ENCODE measurements at places on chromosomes 16 and 17.

GRCh38 chr16:53042235-53042701 is 10.4 kb downstream of the CHD9NB start:
- DNase-seq, result no peak

- DNase-seq, result peak; percentile 64
Measured at GRCh38 chr16:11084484-11084875, 140.1 kb downstream of the CLEC16A start.

DNA sequence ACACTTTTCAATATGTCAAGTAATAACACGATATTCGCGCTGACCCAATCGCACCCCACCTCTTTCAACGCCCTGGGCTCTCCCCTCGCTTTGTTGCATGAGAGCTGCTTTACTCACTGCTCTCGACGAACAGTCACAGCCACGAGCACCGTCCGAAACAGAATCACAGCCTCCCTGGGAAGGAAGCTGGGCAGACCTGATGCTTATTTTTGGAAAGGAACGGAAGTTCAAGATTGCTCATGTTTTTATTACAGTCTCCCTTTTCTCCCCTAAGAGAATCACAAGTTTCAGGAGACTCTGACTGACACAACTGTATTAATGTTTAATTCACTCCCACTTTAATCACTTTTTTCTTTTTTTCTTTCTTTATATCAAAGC is 67.8 kb downstream of the ANKRD11 start:
- no peak for DNase-seq

- DNase-seq, result no peak
Measured at GRCh38 chr17:71516149-71516548, 604.7 kb upstream of the SOX9 start.

DNA sequence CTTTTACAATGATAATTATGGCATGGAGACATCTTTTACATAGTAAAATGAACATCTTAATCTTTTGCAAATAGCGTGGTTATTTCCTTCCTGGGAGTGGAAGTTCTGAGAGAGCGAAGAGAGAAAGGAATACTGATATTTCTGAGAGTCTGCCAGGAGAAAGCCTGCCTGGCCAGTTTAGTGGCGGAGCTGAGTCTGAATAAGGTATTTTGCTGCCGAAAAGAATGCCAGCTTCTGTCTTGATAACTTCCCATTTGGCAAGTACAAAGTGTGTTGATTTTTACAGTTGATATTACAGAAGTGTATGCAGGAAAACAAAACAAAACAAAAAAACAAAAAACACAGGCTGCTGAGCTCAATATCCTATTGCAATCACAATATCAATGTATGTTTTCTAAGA is 55.9 kb downstream of the KCNJ2 start:
- no peak for DNase-seq

- DNase-seq, result no peak
Measured at GRCh38 chr17:34993031-34993430, 12.7 kb downstream of the LIG3 start.

GRCh38 chr16:71727551-71728324 is 3.2 kb upstream of the PHLPP2 start:
- DNase-seq, result no peak

GRCh38 chr17:55533608-55534007 is 22.4 kb upstream of the SMIM36 start:
- peak; percentile 10 for DNase-seq

DNA sequence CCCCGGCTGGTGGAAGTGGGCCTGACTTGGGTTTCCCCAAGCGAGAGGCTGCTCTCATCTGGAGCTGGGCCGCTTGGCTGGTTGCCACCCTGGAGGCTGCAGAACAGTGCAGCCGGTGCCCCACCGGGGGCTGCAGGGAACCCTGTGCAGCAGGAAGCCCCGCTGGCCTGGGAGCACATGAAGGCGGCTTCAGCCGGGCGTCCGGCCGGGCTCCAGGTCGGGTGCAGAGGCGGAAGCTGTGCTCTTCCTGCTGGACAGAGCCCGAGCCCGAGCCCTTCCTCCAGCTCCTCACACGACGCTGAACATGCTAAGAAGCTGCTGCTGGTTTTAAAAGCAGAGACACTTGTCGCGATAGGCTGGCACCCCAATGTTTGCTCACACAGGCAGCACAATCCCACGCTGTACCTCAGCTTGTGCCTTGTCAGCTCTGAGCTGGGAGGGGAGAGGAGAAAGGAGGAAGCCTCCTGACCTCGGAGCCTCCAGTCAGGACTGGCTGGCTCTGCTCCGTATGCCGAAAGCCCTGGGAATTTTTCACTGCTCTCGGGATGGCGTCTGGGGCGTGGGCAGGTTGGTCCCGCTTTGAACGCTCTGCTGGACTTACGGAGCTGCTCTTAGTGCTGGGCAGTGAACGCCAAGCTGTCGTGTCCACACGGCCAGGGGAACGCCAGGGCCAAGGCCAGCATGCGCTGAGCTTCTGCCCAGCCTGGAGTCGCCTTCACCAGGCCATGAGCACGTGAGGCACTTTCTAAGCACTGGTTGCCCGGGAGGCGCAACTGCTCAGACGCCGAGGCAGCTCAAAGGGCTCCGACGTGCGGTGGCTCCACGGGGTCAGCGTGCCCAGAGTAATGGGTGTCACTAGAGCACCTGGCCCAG is 8.8 kb downstream of the CDK5R1 start:
- peak; percentile 29 for DNase-seq

DNA sequence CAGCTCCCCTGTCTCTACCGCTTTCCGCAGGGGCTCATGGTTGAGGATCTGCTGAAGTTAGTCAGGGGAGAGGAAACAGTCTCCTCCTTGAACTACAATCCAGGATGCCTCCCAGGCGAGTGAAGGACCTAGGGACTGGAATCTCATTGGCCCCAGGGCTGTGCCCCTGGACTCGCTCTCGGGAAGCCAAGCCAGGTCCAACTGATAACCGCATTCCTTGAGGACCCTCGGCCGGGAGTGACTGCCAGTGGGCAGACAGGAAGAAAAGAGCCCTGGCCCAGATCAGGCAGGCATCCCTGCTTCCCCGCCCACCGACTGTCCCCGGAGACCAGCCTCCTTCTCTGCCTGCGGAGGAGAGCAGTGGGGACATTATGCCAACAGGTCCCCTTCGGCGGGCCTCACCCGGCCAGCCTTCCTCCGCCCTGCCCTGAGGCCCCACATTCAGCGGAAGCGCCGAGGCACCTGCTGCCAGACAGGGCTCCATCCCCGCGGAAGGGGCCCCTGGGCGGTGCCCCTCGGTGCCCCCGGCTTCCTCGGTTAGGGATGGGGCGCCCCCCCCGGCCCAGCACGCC is 776 bp downstream of the LRRC75A start:
- DNase-seq, result no peak

- DNase-seq, result peak; percentile 100
Measured at GRCh38 chr16:58129097-58129936, at the start of gene CFAP20. CFAP20 (minus strand) TSS chr16:58129381; CDS start chr16:58129115, 266 bp downstream.

DNA sequence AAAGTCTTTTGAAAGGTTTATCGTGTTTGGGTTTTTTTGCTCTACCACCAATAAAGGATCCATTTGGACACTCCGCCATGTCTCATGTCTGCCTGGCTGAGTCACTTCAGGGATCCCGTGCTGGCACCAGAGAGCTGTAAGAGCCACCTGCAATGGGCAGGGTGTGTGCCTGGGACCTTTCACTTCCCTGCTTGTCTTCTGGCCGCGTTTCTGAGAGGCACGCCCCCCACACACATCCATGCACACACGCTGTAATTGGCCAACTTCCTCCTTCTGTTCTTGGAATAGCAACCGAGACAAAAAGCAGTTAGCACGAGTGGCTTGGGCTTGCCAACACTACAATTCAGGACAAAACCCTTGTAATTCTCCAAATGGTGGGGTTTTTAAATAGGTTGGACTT is 9.8 kb upstream of the SOST start:
- DNase-seq, result no peak

- DNase-seq, result no peak
Measured at GRCh38 chr16:80564394-80564793, 23.6 kb downstream of the DYNLRB2 start.

- DNase-seq, result no peak
Measured at GRCh38 chr17:27555339-27555738, 75.6 kb upstream of the LGALS9 start.

DNA sequence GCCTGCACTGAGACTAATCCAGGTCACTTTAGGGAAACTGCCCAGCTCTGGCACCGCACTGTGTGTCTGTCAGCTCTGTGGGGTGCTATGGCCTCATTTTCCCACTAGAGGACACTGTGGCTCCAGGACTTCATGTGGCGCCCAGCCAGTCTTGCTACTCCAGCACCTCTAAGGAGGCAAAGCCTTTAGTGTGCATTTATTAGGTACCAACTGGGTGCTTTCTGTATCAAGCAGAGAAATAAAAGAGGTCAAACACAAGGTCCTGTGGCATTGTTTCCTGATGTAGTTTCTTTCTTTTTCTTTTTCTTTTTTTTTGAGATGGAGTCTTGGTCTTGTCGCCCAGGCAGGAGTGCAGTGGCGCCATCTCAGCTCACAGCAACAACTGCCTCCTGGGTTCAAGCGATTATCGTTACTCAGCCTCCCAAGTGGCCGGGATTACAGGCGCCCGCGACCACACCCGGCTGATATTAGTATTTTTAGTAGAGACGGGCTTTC is 12.5 kb upstream of the RHBDL3 start:
- peak; percentile 74 for DNase-seq

GRCh38 chr16:78607465-78607864 is 508.0 kb downstream of the WWOX start:
- DNase-seq, result no peak

DNA sequence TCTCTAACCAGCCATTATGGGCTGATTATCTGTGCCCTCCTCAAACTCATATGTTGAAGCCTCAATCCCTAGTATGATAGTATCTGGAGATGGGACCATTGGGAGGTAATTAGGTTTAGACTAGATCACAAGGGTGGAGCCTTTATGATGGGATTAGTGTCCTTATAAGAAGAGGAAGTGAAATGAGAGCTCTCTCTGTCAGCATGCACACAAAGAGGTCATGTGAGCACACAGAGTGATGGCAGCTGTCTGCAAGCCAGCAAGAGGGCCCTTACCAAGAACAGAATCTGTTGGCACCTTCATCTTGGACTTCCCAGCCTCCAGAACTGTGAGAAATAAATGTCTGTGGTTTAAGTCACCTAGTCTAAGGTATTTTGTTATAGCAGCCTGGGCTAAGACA is 101.9 kb downstream of the PCTP start:
- no peak for DNase-seq

GRCh38 chr17:80492343-80493136 is 16.1 kb upstream of the NPTX1 start:
- DNase-seq, result no peak

GRCh38 chr17:13157656-13158055 is 139.8 kb upstream of the ELAC2 start:
- DNase-seq, result peak; percentile 16

DNA sequence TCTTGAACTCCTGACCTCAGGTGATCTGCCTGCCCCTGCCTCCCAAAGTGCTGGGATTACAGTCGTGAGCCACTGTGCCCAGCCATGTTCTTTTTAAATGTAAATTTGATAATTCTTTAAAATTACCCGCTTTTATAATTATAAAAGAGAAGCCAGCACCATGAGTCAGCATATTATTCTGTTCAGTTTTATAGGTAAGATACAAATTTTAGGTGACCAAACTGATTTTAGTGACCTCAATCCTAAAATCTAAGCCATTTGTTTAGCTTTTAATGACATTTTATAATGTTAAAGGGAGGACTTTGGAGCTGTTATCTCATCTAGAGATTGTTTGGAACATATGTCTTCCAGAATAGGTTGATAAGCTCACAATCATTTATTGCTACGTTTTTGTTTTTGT is 20.8 kb upstream of the PPM1E start:
- no peak for DNase-seq

DNA sequence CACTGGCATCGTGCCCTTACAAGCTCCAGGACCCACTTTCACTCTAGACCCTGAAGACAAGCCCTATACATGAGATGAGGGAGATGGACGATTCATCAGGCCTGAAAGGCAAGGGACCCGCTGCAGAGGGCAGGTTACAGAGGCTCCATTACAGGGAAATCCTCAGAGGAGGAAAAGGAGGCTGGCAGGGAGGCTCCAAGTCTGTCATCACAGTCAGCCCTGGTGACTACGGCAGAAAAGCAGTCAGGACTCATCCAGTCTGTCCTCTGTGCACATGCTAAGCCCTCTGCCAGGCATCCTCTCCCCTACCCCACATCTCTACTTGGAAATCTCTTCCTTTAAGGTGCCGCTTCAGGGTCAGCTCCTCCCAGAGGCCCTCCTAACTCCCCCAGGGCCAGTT is 197.7 kb upstream of the CDH5 start:
- DNase-seq, result no peak

DNA sequence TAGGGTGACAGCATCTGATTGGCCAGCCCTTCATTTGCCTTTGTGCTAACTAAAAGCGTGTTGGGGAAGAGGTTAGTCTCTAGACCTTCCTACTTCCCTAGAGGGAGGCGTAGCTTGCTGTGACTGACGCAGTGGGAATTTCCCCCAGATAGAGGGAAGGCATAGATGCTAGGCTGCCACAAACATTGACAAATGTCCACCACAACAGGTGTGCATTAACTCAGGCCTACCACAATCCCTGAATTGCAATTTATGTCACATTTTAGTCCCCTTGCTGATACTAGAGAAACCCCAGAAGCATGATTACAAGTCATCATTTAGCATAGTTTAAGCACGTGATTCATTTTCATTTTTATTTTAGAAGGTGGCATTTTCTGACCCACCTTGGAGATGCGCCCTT is 76.3 kb upstream of the WSB1 start:
- no peak for DNase-seq

GRCh38 chr17:30716461-30717290 is 107.8 kb downstream of the CRLF3 start:
- peak; percentile 22 for DNase-seq

DNA sequence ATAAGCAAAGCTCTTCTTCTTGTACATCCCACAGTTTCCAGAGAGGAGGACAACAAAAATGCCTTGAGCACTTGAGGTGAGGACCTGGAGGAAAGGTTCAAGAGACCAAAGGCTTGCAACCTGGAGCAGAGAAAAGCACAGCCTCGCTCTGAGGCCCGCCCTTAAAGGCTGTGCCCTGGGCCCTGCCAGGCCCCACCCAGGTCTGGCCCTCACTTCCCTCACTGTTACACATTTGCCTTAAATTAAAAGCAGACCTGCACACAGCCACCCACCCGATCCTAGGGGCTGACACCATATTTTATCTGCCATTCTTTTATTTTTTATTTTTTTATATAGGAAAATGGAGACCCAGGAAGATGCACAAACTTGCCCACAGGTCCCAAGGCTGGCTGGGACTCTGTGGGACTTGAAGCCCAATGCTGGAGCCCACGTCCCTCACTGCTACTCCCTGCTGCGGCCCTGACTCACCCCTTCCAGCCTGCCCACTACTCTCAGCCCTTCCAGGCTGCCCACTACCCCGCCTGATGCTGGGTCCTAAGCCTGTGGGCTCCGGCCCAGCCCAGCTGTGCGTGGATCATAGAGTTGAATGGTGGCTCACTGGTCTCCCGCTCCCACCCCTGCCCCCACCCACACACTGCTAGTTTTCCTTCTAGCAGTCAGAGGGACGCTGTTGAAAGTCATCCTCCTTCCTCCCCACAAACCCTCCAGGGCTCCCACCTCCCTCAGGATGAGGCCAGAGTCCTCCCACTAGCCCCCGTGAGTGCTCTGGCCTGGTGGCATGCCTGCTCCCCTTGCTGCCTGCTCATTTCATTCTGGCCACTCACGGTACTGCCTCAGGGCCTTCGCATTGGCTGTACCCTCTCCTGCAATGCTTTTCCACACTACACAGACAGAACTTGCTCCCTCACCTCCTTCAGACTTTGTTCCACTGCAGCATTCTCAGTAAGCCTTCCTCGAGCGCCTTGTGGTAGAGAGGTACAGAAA is 77.6 kb upstream of the MED9 start:
- peak; percentile 17 for DNase-seq

All from fibroblast of skin of scalp (primary cell).